ENCODE measurements at places on chromosomes 5 and 9.

GRCh38 chr5:151264113-151264512 is 11.1 kb downstream of the GM2A start:
- no peak for DNase-seq

DNA sequence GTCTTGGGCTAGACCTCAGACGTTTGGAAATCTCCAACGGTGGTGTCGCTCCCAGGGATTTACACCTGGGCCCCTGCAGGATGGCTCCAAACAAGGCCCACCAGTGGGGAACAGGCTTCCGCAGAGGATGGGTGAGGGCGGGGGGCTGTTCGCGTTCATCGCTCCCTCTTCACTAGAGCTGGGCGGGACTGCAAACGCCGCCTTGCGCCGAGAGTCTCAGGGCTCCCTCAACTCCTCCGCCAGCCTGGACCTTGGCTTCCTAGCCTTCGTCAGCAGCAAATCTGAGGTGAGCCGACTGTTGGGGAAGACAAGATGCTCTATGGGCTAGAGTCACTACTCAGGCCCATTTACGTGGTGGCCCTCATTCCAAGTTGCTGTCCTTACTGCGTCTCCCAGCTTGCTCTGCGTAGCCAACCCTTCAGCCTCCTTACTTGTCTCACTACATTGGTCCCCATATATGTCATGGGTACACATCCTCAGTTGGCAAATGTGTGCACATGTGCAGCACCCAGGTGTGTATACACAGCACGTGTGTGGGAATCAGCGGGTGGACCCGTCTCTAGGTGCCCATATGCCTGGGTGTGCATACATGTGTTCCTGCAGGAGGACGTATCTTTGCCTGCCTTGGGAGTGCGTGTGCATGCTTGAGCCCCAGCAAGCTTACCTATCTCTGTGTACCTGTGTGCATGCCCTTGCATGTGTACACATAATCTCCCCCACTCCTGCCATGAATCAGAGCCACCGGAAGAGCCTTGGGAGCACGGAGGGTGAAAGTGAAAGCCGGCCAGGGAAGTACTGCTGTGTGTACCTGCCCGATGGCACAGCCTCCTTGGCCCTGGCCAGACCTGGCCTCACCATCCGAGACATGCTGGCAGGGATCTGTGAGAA is 10.5 kb downstream of the RGS14 start:
- DNase-seq: no peak

- DNase-seq: no peak
Observed at GRCh38 chr9:136052472-136052880, 42.6 kb downstream of the NACC2 start.

DNA sequence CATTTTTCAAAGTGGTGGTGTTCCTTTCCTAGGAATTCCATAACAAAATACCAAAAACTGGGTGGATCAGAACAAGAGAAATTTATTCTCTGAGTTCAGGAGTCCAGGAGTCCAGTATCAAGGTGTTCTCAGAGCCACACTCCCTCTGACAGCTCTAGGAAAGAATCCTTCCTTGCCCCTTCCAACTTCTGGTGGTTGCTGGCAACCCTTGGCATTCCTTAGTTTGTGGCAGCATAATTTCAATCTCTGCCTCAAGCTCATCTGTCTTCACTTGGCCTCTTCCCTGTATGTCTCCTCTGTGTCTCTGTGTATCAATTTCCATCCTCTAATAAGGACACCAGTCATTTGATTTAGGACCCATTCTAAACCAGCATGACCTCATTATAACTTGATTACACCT is 243.7 kb downstream of the MPDZ start:
- DNase-seq: no peak

DNA sequence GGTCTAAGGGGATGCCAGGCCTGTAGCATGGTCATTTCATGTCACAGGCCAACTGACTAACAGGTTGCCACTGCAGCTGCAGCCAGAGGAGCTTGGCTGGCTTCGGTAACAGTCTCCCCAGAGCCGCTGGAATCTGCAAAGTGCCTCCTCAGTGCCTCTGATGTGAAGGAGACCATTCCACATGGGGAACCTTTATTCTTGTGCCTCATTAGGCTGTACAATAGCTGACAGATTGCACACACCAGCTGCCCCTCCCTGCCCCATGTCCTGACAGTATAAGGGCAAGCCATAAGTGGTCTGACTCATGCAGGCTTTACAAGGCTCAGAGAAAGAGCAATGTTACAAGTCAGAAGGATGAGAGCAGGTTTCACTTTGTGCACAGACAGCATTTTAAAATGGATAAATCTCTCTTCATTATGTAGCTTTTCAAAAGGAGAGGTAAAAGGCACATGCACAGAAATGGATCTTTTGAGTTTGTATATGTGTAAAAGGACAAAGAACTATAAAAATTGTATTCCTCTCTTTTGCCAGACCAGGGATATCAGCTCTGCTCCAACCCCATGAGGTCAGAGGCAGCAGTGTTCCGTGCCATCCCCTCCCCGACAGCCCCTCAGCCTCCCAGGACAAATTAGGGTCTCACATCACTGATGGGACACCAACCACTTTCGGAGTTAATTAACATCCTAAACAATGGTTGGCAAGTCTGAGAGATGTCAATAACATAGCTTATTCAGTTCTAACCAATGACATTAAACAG is 467.8 kb downstream of the TMEM232 start:
- DNase-seq: no peak

DNA sequence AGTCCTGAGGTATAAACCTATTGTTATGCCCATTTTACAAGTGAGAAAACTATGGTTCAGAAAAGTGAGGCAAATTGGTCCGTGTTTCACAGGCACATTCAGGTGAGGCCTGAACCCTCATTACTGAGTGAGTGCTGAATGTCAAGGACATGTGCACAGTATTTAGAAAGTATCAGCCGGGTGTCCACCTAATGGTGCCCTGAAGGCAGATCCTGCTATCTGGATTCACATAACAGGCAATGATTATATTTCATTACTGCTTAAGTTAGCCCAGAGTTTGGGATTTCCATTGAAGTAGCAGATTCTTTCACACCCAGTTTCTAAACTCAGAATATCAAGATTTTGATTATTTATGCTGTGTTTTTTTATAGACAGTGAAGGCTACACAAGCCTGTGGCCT is 142.7 kb downstream of the LHFPL2 start:
- no peak for DNase-seq

DNA sequence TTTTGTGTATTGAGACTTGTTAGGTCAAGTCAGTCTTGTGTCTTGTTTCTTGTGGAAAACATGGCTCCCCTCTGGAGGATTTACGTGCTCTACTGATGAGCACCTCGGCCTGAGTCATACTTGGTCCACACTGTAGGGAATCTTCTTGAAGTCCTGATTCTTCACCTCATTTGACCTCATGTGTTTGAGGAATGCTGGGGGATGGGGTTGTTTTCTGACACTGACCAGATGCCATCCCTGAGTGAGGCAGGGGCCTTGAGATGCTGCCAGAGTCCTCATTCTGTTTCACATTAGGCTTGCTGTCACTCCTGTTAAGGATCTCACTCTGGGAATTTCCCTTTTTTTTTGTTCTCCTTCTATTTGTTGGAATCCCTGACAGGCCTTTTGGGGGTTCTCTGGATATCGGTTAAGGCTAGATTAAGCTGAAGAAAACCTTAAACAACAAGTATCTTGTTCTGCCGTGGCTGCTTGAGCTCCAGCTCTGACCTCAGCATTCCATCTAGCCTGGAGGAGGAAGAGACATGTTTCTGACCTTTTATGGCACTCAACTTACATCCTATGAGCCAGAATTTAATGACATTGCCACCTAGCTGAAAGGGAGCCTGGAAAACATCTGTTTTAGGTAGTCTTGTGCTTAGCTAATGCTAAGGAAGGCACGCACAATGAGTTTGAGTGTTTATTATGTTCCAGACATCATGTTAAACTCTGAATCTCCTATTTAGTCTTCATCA is 20.6 kb downstream of the TCOF1 start:
- no peak for DNase-seq

- DNase-seq: no peak
Observed at GRCh38 chr9:110821064-110821463, 152.5 kb downstream of the MUSK start.

GRCh38 chr9:29830821-29831220 is 2257.5 kb upstream of the C9orf72 start:
- DNase-seq: no peak

GRCh38 chr9:101925498-101925897 is 187.1 kb upstream of the GRIN3A start:
- DNase-seq: no peak

DNA sequence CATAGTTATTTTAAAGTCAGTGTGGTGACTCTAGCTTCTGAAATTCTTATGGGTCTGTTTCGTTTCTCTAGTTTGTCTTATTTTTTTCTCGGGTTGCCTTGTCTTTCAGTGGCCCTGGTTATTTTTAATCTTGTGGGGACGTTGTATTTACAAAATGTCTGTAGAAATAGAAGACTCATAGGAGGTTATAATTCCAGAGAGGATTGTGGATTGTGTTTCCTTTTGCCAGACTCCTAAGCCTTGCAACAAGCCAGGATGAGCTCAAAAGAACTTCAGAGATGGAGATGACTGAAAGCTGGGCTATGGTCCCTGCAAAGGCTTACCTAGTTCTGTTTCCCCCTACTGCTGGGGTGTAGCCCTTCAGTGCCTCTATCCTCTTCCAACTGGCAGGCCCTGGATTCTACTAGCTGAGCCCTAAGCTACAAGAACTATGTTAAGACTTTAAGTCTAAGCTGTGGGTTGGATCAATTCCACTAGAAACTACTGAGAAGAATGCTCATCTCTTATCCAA is 32.2 kb upstream of the LECT2 start:
- DNase-seq: no peak

DNA sequence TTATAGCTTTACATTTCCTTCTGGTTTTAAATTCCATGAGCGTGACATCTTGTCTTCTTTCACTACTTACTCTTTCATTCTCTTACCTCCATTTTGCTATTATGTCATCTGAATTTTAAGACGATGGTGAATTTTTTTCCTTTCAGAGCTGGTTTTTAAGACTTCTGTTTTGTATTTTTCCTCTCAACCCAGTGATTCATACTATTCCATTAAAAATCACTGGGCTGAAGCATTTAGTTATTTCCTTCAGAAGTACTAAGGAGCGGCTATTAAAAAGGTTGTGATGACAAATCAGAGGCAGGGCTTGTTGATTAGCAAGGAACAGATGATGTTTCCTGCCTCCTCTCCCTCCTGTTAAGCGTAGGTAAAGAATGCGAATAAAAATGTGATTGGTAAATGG is 16.5 kb downstream of the AGXT2 start:
- no peak for DNase-seq

- no peak for DNase-seq
Observed at GRCh38 chr5:127290946-127291693, 524 bp downstream of the MEGF10 start.

DNA sequence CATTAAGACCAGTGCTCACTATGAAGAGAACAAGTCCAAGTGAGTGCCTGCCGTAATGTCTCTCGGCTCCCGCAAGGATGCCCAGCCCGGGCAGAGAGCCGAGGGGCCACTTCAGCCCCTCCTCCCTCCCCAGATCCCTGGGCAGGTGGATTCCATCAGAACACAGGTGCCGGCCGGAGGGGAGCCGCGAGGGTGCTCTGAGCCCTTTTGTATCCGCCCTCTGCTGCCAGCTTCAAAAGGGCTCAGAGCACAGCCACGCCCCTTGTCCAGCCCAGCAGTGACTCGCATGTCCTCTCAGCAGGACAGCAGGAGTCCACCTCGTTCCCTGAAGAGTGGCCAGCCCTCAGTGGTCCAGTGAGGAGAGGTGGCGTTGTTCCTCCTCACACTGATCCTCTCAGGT is 43.9 kb downstream of the CYFIP2 start:
- no peak for DNase-seq

- DNase-seq: no peak
Observed at GRCh38 chr5:50853151-50853550, 186.7 kb downstream of the PARP8 start.

DNA sequence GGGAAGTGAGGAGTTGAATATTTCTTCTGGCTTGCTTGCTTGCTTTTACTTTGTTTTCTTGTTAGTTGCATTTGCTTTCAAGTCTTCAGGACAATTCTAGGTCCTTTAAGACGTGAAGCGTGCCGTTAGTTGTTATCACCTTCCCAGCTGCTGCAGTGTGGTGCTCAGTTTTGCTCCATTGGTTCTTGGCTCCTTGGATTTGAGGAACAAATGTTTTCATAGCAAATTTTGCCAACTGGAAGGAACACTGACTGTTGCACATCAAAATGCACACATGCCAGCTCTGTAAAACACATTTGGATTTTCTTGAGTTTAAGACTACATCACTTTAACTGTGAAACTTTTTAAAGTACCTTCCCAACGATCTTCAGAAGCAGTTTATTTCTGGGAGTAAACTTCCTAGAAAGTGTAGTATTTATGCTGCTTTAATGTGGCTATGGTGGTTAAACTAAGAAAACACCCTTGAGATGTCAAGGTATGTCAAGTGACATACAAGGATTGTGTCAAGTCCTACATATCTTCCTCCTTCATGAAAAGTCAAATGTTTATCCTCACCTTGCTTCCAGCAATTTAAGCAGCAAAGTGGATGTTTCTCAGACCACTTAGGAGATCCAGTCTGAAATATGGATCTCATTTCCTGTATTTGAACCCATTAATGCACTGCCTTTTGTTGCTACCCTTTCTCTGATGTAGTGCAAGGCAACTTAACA is 24.9 kb downstream of the MOCS2 start:
- DNase-seq: no peak

GRCh38 chr5:43063721-43064171 is 23.6 kb upstream of the ANXA2R start:
- DNase-seq: no peak

DNA sequence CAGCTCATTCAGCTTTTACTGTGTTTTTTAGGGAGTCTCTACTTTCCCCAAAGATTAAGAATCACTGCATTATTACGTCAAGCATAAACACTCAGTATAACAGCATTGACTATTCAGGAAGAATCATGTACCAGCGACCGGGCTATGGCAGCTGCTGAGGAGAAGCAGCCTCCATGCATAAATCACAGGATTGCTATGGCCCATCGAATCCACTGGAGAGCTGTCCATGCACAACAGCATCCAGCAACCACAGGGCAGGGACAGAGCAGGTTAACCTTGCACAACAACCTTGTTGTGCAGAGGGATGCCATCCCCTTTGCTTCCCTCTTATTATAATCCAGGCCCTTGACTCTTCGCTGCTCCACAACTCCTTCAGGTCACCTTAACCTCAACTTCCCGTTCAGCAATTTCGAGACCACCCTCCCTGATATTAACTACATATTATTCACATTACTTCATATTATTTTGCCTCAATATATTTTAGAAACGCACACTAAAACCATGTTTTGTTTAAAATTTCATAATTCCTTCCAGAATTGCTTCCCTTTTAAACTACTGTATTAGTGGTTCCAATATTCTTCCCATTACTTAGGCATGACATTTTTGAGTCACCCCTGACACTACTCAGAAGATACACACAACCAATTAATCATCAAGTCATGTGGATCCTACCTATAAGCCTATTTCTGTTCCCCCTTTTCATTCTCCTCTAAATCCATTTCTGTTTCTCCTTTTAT is 991 bp downstream of the IARS1 start:
- DNase-seq: no peak

- no peak for DNase-seq
Observed at GRCh38 chr9:69130456-69131441, 43.3 kb upstream of the TJP2 start.

DNA sequence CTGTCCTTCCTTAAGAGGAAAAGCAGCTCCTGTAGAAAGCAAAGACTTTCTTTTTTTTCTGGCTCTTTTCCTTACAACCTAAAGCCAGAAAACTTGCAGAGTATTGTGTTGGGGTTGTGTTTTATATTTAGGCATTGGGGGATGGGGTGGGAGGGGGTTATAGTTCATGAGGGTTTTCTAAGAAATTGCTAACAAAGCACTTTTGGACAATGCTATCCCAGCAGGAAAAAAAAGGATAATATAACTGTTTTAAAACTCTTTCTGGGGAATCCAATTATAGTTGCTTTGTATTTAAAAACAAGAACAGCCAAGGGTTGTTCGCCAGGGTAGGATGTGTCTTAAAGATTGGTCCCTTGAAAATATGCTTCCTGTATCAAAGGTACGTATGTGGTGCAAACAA is 42.3 kb downstream of the NR4A3 start:
- no peak for DNase-seq
